ENCODE measurements at places on chromosomes 5 and 9.

DNA sequence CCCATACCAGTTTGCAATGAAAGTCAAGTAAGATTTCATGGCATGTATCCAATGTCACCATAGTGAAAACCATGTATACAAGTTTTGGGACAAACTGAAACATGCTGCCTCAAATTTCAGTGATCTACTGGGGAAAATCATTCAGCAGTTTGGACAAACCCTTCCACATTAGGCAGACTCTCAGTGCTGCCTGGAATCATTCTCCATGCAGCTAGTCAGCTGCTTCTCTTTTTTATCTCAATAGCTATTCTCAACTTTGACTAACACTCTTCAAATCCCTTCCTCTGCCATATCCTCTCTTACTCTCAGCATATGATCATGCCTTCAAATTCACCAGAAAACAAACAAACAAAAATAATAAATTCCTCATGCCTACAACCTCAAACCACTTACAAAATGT is 323.3 kb downstream of the MAN2A1 start:
- DNase-seq = no peak

DNA sequence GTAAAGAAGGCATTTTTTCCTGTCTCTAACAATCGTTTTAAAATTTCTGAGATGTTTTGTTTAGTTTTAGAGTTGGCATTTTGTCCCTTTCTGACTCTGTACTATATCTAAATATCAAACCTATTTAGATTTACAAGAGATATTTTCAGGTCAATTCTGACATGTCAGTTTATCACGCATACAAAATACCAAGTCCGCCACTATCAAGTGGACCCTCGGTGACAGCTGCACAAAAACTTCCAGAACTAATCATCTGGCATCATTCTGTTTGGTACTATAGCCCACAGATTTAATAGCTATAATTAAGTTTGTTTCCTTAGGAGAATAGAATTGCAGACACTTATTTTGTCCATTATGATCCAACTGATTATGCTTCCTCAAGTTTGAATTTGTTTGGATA is 1278.2 kb downstream of the CDH12 start:
- no peak for DNase-seq

DNA sequence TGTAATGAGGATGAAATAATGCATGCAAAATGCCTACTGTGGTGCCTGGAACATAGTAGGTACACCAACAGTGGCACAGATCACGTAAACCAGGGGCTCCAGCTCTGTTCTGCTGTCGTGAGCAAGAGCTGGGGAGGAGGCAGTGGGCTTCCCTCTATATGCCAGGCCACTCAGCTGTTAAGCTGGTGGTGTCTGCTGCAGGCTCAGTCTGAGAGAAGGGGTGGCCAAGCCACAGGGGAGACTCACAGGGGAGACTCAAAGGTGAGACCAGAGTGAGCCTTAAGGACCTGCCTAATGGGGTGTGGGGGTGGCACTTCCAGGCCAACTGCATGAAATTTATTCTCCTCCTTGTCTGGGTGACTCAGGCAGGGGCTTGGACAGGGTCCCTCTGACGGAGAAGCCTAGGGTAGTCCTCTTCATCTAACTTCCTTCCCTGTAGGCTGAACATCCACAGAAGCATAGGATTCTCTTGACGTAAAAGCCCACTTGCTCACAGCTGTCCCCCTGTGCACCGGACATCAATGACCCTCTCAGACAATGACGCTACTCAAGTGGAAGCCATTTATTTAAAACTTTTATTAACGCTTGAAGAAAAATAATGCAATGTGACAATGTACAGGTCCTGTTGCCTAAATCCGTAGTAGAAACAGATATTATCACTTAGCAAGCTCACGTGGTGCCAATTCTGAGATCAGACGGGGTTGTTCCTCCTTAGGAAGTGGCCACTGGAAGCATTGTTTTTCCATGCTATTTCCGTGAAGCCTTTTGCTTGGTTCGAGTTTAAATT is 13.9 kb downstream of the STC2 start:
- DNase-seq = no peak

GRCh38 chr9:96150324-96151227 is 151.4 kb downstream of the HSD17B3 start:
- no peak for DNase-seq

All from thoracic aorta (tissue), 2 donors.